Lung microvascular endothelial cell (primary cell): ENCODE measurements at places on chromosomes 1 and 21.

- DNase-seq, result no peak
Measured at GRCh38 chr1:181257117-181257516, 168.6 kb downstream of the IER5 start.

DNA sequence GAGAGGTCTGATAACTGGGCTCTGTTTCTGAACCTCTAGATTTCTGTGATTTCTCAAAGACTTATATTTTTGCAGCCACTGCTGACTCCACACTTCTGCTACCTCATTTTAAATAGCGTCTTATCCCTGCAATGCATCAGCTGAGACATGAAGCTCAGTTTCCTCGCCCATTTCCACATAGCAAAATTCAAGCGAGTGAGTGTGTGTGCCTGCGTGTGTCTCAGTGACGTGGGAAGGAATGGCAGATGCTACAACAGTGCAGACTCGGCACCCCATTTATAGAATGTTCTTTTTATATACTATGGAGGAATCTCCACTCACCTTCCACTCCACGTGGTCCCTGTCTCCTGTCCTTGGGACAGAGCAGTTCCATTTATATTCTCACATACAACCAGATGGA is 35.7 kb downstream of the ZMYND12 start:
- no peak for DNase-seq

- DNase-seq, result no peak
Measured at GRCh38 chr21:21406921-21407320, 408.7 kb downstream of the NCAM2 start.

GRCh38 chr1:85936470-85936869 is 220.1 kb downstream of the COL24A1 start:
- DNase-seq, result no peak

GRCh38 chr1:198157847-198158725 is 1.3 kb downstream of the NEK7 start:
- peak; percentile 52 for DNase-seq
